ENCODE measurements at places on chromosomes 4 and X.

DNA sequence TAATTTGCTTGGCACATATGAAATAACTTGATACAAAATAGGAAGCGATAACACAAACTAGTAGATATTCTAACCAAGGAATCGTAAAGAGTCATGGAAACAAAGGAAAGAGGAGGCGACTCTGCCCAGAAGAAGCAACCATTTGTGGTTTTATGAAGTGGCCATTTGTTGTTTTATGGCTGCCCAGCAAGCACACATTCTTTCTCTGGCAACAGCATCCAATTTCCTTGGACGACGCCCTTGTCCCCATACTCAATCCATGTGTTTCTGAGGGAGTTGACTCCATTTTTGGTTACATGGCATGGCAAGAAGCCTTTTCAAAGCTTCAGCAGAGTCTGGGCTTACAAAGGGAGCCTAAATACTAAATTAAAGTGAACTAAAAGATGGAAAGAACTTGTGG is 295.1 kb downstream of the INPP4B start:
- peak; percentile 32 for DNase-seq

GRCh38 chr4:55838356-55838755 is 15.1 kb upstream of the EXOC1 start:
- DNase-seq, result no peak

DNA sequence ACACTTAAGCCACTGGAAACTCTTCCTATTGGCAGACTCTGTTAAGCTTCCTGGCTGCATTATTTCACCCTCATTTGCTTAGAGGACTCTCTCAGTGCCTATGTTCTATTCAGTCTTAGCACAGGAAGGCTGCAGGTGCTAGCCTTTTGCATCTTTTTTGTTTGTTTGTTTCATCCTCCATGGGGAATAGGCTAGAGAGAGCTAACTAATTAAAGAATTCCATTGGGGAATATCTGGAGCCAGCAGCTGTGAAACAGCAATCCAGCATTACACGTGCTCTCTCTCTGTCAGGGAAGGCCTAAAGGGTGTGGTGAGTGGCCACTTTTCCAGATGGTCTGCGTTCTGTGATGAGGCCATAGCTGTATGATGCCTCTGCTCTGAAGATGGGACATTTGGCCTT is 633.6 kb downstream of the SPRY1 start:
- DNase-seq, result no peak

DNA sequence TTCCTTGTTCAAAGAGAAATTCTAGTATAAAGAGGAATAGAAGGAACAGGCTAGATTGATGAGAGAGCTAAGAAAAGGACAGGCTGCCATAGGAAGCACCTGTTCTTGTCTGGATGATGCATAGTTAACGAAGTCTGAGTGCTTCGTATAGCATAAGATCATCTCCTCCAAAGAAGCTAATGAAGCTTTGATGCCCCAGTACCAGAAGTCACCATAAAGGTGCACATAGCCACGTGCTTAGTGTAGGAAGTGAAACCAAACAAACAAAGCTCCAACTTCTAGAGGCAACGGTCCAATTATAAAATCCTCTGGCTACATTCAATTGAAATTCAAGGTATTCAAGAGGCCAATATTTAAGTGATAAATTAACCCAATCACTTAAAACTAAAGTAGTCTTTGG is 31.0 kb downstream of the AFAP1 start:
- DNase-seq, result no peak

- DNase-seq, result no peak
These were observed 46.1 kb upstream of the HOPX start for GRCh38 chr4:56727150-56727549.

DNA sequence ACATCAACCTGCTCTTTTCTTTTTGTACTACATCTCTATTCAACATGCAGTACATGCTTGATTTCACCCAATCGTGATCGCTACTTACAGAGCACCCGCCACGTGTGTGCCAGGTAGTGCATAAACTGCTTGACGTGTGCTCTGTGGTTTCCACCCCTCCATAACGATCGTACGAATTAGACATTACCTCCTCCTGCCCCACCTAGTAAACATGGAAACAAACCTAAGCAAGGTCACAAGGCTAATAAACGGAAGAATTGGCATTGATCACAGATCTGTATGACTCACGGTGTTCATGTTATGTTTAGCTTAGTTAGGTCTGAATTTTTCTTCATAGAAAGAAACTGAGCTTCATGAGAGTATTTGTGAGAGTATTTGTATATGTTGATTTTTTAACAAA is 64.1 kb downstream of the STX18 start:
- no peak for DNase-seq

GRCh38 chrX:19563746-19564145 is 48.4 kb upstream of the MAP3K15 start:
- no peak for DNase-seq

GRCh38 chr4:75512386-75513211 is 1.6 kb downstream of the RCHY1 start:
- DNase-seq, result no peak

DNA sequence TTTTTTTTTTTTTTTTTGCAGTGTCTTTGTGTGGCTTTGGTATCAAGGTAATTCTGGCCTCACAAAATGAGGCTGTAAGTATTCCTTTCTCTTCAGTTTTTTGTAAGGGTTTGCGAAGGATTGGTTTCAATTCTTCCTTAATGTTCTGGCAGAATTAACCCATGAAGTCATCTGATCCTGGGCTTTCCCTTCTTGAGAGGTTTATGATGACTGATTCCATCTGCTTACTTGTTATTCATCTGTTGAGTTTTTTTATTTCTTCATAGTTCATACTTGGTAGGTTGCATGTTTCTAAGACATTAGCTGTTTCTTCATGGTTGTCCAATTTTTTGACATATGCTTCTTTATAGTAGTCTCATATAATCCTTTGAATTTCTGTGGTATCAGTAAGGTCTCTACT is 181.4 kb upstream of the PDE5A start:
- no peak for DNase-seq

DNA sequence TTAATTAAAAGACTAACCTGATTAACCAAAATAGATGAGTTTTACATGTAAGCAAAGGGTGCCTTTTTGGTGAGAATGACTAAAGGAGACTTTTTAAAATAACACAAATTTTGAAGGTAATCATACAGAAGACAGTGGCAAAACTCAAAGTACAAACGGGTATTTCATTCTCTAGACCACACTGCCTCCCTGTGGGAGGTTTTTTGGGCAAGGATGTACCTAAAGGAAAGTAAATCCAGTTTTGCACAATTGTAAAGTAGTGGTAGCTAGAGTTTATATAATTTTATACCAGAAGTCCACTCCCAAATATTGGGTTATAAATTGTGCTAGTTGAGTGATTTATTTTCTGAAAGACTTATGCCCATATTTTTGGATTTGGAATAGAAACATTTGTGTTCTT is 201.0 kb downstream of the PAPSS1 start:
- no peak for DNase-seq

- no peak for DNase-seq
These were observed 432.3 kb upstream of the ATOH1 start for GRCh38 chr4:93396272-93396671.

DNA sequence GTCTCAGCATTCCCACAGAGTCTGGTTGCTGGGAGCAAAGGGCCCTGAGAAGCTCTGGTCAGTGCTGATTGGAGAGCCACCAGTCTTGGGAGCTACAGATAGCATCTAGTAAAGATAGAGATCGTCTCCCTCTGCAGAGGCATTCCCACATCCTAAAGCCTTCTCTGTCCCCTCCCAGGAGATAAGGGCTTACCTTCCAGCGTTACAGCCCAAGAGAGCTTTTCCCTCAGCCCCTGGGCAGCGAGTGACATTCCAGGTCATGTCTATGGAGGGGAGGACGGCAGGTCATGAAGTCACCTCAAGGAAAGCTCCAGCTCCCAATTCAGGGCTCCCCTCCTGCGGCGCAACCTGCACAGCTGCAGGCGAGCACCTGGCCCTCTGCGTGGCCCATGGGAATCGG is 29.9 kb downstream of the CLDN34 start:
- no peak for DNase-seq

GRCh38 chrX:40439625-40440532 is 140.9 kb upstream of the ATP6AP2 start:
- no peak for DNase-seq

- DNase-seq, result no peak
These were observed 207.2 kb upstream of the GPRIN3 start for GRCh38 chr4:89514811-89515210.

DNA sequence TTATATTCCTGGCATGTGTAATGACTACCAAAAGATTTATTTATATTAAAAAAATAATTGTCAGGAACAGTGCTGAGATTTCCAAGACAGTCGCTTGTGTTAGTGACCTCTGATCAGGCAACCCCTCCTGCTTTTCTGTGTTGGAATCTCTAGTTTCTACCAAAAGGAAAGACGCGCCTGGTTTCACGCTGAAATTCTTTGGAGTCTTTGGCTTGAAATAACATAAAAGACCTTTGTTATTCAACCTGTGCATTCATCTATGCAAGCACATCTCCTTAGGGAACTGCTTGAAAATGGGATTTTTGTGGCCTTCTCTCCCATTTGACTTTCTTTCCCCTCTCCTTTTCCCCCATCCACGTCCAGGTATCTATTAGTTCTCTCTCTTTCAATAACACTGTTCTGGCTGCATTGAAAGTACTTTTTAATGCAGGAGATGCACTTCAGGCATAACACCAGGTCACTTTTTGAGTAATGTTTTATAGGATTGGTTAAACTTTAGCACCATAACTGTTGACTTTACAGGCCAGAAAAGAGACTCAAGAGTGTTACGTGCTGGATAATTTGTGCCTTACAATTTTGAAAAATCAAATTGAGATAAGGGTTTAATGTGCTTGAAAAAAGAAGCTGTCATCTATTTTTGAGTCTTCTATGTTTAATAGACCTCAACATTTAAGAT is 172.7 kb downstream of the GPAT3 start:
- no peak for DNase-seq

GRCh38 chr4:18934197-18934596 is 912.6 kb upstream of the LCORL start:
- no peak for DNase-seq

DNA sequence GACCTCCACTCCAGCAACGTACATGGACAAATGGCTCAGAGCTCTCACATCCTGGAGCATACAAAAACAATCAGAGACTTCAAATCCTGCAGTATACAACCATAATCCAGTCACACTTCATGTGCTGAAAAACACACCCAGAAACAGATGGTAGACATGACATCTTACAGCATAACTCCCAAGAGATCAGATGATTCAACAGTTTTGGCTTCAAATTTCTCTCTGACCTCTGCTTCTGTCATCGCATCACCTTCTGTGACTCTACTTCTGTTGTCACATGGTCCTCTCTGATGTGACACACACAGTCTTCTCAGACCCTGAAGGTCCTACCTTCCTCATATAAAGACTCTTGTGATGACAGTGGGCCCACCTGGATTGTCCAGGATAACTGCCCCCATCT is 18.5 kb downstream of the SUV39H1 start:
- DNase-seq, result no peak

- DNase-seq, result no peak
These were observed 52.0 kb downstream of the TBC1D14 start for GRCh38 chr4:6961496-6962210.

DNA sequence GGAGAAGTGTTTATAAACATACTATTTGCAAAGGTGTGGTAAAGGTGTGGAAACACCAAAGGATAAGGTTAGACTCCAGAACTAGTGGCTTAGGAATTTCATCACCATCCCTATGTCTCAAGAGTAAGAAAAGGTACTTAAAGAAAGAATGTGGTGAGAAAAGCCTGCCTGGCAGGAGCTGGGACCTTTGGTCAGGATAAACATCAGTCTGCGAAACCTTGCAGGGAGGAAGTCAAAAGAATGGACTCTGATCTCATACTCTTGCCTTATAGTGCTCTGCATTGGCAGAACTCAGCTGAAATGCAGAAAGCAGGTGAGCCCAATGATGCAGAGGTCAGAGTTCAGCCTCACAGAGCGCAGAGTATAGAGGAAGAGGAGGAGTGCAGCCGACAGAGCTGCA is 97.2 kb upstream of the NR3C2 start:
- DNase-seq, result no peak

GRCh38 chr4:37453281-37453998 is 208.9 kb downstream of the NWD2 start:
- peak; percentile 58 for DNase-seq

GRCh38 chr4:117162976-117163375 is 77.6 kb upstream of the TRAM1L1 start:
- no peak for DNase-seq

DNA sequence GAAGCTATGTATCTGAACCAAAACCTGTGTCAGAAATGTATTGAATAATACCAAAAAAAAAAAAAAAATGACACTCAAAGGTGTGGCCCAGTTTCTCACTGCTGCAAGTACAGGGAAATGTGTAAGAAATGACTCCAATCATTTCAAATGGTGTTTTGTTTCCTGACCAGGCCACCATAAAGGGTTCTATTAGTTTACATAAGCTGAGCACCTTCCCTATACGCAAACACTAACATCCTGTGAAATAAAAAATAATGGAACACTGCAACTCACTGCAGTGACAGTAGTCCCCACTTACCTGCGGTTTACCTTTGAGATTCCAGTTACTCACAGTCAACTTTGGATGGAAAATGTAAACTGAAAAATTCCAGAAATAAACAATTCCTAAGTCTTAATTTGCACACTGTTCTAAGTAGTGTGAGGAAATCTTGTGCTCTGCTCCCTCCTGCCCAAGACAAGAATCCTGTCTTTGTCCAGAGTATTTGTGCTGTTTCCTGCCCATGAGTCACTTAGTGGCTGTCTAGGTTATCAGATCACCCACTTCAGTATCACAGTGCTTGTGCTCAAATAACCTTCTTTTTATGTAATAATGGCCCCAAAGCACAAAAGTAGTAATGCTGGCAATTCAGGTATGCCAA is 265.3 kb downstream of the RCHY1 start:
- DNase-seq, result peak; percentile 85

DNA sequence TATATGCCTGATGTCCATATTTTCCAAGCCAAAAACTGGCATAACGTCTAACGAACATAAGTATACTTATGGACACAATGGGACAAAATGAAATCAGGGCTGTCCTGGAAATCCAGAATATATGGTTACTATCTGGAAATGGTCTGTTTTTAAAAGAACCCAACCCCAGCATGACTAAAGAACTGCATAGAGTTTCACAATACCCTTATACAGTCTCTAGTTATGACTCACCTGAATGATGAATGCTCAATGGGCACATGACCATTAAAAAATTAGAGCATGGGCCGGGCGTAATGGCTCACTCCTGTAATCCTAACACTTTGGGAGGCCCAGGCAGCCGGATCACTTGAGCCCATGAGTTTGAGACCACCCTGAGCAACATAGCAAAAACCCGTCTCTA is 31.8 kb downstream of the AMMECR1 start:
- no peak for DNase-seq

DNA sequence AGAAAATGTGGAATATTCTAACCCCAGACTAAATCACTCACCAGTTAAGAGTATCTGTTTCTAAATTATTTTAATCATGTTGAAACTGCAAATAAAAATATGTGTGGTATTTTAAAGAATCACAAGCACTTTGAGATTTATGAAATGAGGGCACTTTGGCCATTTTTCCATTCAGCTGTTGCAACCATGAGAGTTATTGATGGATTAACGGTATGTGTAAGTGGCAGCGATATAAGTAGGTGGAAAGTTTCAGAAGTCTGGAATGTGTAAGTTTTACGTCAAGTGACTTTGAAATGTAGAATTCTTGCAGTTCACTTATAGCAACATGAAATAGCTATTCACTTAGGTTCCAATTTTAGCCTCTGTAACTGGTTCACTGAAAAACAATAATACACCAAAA is 905.1 kb upstream of the SLIT2 start:
- no peak for DNase-seq
